Non-pigmented ciliary epithelial cell (primary cell): ENCODE measurements at places on chromosomes 6 and 20.

DNA sequence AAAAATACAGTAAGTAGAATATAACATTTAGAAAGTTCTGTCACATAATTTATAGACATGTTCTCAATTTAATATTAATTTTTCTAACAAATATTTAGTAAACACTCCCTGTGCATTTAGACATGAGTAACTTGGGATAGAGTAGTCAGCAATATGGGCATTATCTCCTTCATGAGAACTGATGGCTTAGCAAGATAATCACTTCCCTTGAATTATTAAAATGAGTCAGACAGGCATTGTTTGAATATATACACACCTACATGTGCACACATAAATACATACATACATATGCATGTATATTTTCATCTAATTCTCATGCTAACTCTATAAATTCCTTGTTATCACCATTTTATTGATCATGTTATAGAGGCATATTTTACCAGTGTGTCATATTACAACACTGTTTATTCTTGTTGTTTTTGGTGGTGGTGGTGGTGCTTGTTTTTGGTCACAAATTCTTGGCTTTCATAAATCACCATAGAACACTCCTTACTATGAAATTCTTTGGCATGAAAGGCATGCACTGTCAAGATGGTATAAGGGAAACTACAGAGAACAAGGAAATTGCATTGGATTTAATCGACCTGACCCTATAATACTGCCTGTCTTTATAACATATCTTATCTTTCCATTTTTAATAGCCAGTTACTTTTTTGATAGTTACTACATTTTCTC, 434.5 kb upstream of the MANEA start:
- DNase-seq = no peak

DNA sequence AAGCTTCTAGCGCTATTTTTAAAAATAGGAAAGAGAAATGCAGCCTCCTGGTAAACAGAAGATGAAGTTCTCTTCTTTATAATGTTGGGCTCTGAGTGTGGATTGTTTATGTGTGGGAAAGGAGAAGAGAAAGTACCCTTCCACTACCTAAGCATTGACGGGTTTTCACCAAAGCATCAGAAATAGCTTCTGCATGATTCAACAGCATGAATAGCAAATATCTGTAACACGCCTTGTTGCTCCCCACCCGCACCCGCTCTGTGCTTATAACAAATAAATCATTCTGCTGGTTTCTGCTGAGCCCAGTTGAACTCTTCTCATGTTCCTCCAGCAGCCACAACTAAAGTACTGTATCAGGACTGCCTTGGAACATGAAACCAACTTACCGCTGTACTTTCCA, 20.7 kb downstream of the TXLNB start:
- DNase-seq = peak; percentile 31

GRCh38 chr20:420166-420620, 12.1 kb downstream of the RBCK1 start:
- no peak for DNase-seq

DNA sequence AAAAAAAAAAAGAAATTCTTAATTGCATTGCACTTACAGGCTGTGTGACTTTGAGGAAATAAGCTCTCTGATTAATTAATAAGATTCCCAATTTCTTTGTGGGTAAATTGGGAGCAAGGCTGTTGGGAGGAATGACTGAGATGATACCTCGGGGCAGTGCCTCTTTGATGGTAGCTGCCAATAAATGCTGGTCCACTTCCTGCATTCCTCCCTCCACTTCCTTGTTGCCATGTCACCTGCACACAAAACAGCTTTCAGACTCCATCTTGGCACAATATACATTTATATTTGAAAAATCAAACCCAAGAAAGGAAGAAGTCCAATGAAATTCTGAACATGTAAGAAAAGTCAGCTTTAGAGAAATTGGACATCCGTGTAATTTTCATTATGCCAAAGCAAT, 45.1 kb downstream of the MTHFD1L start:
- no peak for DNase-seq

GRCh38 chr6:79941489-79942151, 5.7 kb downstream of the ELOVL4 start:
- no peak for DNase-seq

- no peak for DNase-seq
These were observed 8.8 kb downstream of the TMEM151B start for GRCh38 chr6:44278774-44279697.

- no peak for DNase-seq
These were observed 36.9 kb upstream of the SLC16A10 start for GRCh38 chr6:111050261-111051023.

- DNase-seq = peak; percentile 59
These were observed 2.8 kb upstream of the MAPK13 start for GRCh38 chr6:36127462-36128016.

- no peak for DNase-seq
These were observed 263.9 kb upstream of the JARID2 start for GRCh38 chr6:14981960-14982359.

GRCh38 chr20:25277941-25278521, 30.1 kb downstream of the PYGB start:
- DNase-seq = no peak

- DNase-seq = no peak
These were observed 487.0 kb upstream of the BTBD3 start for GRCh38 chr20:11430652-11431051.

DNA sequence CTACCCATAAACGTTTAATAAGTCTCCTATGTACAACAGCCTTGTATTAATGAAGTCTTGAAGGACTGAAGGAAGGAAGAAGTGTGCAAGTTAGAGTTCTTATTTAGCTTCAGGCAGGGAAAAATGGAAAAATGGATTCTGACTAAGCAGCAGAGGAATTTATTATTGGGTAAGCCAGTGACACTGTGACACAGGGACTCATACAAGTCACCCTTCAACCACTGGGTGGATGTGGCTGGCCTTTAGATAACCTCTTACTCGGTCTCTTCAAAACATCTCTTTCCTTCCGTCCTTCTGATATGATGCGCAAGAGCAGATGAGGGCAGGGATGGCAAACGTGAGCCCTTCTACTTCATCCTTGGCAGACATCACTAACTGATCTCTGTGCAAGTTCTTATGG, 145.6 kb downstream of the DHX35 start:
- no peak for DNase-seq

DNA sequence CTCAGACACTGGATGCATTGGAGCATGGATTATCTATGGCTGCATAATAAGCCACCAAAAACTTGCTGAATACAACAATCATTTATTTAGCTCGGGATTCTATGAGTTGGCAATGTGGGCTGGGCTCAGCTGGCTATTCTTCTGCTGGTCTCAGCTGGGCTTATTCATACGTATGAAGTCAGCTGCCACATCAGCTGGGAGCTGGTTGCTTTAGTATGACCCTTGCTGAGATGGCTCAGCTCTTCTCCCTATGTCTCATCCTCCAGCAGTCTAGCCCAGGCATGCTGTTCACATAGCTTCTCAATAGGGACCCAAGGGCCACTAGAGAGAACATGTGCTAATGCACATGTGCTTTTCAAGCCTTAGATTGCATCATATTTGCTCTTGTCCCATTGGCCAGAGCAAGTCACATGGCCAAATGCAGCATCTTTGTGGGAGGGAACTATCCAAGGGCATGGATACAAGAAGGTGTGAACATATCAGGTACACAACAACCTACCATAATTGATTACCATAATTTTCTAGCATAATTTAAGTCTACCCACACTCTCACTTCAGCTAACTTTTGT, 444.6 kb downstream of the KIF16B start:
- no peak for DNase-seq

GRCh38 chr6:1689141-1689540, 79.4 kb downstream of the FOXC1 start:
- no peak for DNase-seq

DNA sequence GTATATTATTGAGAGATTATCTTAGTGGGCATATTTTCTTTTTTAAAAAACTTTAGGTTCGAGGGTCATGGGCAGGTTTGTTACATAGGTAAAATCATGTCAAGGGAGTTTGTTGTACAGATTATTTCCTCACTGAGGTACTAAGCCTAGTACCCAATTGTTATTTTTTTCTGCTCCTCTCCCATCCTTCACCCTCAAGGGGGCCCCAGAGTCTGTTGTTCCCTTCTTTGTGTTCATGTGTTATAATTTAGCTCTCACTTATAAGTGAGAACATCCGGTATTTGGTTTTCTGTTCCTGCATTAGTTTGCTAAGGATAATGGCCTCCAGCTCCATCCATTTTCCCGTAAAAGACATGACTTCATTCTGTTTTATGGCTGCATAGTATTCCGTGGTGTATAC, 247.9 kb upstream of the RAB32 start:
- no peak for DNase-seq

DNA sequence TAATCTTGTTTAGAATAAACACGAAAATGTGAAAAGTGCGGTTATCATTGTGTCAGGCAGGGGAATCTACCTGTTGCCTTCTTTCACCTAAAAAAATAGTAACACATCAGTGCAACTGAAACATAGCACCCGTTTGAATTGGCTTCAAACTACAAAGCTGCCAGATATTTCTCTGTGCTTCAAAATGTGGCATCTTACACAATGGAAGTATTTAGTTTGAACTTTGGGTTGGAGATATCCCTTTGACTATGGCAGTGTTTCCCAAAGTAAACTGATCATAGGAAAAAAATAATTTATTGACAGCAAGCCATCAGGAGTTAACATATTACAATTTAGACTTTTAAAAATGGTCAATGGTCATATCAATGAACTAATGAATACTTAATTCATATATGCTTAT, 3.6 kb downstream of the PPP1R3G start:
- DNase-seq = no peak

GRCh38 chr6:1208876-1209275, 103.0 kb upstream of the FOXQ1 start:
- peak; percentile 14 for DNase-seq

GRCh38 chr6:92538926-92539325, 880.4 kb downstream of the EPHA7 start:
- no peak for DNase-seq

GRCh38 chr6:11008821-11009220, 35.3 kb downstream of the ELOVL2 start:
- DNase-seq = no peak

GRCh38 chr20:52171025-52171424, 20.6 kb downstream of the ZFP64 start:
- no peak for DNase-seq

DNA sequence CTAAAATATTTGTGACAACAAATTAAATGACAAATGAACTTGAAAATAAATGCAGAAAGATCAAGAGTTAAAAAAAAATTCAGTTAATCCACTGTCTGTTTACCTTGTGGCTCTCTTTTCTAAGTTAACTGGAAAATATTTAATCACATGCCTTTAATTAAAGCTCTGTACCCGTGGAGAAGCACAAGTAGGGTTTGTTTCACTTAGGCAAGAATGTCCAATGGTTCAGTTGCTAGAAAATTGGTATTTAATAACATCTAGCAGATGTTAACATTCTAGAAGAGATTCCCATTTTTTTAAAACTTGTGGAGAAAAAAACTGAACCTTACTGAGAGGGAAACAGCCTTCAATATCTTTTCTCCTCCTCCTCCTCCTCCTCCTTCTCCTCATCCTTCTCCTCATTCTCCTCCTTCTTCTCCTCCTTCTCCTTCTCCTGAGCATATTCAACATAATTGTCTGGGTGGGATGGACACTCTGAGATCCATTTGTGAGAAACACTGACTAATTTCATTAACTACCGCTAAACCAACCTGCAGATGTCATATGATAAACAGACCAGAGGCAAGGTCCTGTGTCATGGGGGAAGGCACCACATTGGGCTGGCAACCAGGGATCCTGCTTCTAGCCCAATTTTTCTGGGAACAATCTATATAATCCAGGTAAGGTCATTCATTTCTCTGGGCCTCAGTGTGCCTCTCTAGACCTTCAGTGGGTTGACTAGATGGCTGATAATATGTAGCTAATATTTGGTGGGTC, 44.1 kb upstream of the AKIRIN2 start:
- no peak for DNase-seq

- no peak for DNase-seq
These were observed 50.3 kb downstream of the OR2B2 start for GRCh38 chr6:27861861-27862260.

GRCh38 chr6:45664707-45665106, 287.0 kb upstream of the SUPT3H start:
- no peak for DNase-seq

GRCh38 chr6:157213907-157214565, 109.3 kb downstream of the TMEM242 start:
- no peak for DNase-seq

DNA sequence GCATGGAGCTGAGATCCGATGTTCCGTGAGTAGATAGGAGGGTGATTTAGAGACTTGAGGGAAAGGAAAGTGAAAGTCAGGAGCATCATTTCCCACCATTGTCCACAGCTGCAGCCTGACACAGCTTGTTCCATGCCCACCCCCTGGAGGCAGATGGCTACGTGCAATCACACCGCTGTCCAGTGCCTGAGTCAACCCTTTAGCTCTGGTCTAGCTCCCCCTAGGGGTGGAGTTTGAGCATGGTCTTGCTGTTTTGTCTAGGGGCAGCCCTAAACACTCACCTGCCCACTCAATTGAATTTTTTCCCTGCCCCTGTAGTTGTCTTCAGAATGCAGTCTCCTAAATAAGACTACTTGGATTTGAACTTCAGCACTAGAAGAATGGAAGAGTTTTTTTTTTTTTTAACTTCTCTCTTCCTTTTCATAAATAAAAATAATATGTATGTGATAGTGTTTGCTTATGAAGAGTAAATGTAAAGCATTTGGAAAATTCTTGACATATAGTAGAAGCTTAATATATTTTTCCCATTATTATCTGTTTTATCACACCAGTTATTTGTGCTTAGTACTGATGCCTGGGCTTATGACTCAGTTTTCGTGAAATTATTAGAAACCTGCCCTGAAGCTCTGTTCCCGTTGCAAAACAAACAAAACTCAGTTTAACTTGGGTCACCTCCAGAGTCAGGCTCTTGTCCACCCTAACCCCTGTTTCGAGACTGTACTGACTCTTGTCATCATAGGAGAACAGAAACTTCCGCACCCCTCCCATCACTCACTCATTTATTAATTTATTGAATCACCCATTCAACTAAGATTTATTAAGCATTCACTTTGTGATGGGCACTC, 814.8 kb downstream of the MAFB start:
- peak; percentile 55 for DNase-seq

DNA sequence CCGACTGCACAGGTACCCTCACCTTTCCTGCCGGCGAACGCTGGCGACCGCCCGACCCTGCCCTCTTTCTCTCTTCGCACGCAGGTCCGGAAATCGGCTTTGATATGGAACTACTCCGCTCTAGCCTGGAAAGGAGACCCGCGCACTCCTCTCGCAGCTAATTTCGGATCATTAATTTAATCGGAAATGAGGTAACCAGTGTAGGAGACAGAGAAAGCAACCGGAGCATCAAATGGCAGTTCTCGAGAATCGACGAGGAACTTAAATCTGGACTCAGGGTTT, 949 bp upstream of the ATXN1 start:
- DNase-seq = no peak

DNA sequence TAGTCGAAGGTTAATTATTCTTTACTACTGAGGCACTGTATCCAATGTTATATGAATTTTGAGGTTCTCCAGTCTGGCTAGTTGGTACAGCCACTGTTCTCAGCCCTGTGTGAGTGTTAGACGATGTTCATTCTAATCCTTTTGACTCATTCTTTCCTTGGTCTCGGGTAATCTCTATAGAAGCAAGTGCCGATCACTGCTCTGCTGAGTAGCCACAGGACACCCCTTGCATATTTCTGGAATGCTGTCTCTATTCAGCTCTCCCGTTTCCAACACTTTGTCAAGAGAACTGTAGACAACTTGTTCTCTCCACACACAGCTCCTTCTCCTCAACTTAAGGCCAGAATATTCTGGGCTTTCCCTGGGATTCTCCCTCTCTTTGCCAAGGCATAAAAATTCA, 42.4 kb upstream of the PLCB1 start:
- DNase-seq = no peak

GRCh38 chr20:41006126-41006935, 22.3 kb upstream of the TOP1 start:
- DNase-seq = no peak

- DNase-seq = no peak
These were observed 57.8 kb upstream of the ARID1B start for GRCh38 chr6:156719395-156719719.
